Kasumi-1 (cell line): ENCODE measurements at places on chromosomes 7 and 10.
A peak's percentile ranks its signal among the peaks of the same experiment; 100 is the strongest.

DNA sequence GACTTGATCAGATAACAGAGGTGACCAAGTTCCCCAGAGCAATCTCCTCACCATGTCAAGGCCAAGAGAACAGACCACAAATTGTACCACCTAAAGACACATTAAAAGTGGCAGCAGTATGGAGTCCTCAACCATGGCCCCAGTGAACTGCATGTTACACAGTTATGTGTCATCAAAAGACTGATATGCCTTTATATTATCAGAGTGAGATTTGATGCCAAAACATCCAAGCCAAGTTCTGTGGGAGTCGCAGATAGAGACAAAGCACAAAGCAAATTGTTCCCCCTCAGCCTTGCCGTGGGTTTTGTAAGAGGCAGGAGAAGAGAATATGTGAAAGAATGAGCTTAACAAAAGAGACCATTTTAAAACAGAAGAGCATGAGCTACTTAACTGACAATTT is 39.2 kb upstream of the TES start:
- no peak for DNase-seq

DNA sequence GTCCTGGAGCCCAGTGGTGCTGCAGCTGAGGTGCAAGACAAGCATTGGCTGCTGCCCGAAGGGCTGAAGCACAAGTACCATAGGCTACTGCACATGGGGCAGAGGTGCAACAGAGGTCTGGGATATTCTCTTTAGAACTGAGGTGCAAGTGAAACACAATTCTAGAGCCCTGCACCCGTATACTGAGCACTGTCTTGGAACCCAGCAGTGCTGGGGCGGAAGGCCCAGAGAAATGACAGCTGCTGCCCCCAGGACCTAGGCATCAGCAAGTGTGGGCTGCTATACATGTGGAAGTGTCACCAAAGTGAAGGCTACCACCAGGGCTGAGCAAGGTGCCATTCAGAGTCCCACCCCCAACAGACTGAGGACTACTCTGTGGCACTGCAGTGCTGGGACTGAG is 393.6 kb upstream of the STEAP1 start:
- DNase-seq = no peak

GRCh38 chr10:112145263-112145662 is 38.3 kb downstream of the GPAM start:
- no peak for DNase-seq

GRCh38 chr7:45443263-45443662 is 130.9 kb upstream of the ADCY1 start:
- no peak for DNase-seq

- no peak for DNase-seq
These were observed 202.4 kb downstream of the ADAM12 start for GRCh38 chr10:126185676-126186447.

GRCh38 chr7:22860337-22860736 is 37.7 kb upstream of the TOMM7 start:
- DNase-seq = peak; percentile 52
